ENCODE measurements at places on chromosomes 5 and 9.

DNA sequence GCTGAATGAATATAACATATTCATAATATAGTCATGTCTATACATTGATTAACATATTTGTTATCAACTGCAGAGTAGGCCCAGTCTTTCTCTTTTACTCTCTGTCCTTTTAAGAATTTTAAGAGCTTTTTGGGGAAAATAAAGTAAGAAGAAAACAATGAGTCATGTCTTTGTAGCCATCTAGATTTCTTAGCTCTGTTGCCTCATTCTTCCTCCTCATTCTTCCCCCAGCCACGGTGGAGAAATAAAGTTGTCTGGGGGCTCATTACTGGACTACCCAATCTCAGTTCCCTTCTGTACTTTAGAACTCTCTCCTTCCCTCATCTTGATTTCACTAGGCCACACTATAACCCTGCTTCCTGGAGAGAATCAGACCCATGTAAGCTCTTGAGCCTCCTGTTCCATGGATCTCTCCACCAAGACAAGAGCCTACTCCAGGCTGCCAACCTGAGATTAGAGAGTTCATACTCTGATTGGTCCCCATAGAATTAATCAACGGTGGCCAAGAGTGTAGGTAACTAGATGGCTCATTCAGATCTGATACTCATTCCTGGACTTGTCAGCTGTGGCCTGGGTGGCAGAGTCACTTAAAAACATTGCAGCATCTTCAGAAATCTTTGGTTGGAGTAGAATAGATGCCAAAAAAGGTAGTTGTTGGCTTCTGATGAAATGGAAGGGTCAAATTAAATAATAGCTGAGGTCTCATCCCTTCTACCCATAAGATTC is 44.2 kb downstream of the ITGA1 start:
- no peak for DNase-seq

- no peak for DNase-seq
Observed at GRCh38 chr5:116130976-116131375, 46.2 kb downstream of the COMMD10 start.

DNA sequence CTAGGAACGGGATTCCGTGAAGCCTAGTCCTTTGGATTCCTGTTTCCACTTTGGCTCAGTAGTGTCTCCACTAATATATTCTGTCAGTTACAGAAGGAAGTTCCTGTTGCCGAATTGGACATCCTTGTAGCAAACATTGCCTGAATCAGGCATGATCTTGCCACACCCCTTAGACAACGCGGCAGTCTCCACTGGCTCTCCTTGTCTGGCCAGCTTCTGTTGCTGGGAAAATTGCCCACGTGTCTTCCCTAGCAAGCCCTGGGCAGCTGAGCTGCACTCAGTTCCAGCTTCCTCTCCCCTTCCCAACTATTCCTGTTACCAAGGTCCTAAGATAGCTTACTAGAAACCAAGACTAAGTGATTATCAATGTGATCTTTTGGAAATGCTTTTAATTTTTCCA is 316.6 kb upstream of the RIOK2 start:
- no peak for DNase-seq

GRCh38 chr5:2306711-2307110 is 424.0 kb upstream of the IRX4 start:
- no peak for DNase-seq
